ENCODE measurements at places on chromosomes 7 and 10.
A peak's percentile ranks its signal among the peaks of the same experiment; 100 is the strongest.

DNA sequence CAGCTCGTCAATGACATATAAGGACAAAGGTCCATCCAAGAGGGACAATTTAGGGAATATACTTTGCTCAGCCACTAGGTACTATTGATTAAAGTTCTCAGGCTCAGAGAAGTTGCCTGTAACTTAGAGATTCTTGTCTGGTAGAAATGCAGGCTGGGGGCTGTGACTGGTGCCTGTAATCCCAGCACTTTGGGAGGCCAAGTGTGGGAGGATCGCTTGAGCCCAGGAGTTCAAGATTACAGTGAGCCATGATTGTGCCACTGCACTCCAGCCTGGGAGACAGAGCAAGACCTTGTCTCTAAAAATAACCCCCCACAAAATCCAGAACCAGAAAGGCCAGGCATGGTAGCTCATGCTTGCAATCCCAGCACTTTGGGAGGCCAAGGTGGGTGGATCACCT is 36.2 kb upstream of the ACTR3B start:
- no peak for DNase-seq

- DNase-seq = no peak
Observed at GRCh38 chr7:41002741-41003610, 699.9 kb downstream of the INHBA start.

GRCh38 chr10:82529062-82529461 is 654.1 kb downstream of the NRG3 start:
- no peak for DNase-seq

GRCh38 chr7:99409192-99409572 is 413 bp downstream of the BUD31 start:
- no peak for DNase-seq

- no peak for DNase-seq
Observed at GRCh38 chr7:24025094-24025493, 258.9 kb upstream of the NPY start.

DNA sequence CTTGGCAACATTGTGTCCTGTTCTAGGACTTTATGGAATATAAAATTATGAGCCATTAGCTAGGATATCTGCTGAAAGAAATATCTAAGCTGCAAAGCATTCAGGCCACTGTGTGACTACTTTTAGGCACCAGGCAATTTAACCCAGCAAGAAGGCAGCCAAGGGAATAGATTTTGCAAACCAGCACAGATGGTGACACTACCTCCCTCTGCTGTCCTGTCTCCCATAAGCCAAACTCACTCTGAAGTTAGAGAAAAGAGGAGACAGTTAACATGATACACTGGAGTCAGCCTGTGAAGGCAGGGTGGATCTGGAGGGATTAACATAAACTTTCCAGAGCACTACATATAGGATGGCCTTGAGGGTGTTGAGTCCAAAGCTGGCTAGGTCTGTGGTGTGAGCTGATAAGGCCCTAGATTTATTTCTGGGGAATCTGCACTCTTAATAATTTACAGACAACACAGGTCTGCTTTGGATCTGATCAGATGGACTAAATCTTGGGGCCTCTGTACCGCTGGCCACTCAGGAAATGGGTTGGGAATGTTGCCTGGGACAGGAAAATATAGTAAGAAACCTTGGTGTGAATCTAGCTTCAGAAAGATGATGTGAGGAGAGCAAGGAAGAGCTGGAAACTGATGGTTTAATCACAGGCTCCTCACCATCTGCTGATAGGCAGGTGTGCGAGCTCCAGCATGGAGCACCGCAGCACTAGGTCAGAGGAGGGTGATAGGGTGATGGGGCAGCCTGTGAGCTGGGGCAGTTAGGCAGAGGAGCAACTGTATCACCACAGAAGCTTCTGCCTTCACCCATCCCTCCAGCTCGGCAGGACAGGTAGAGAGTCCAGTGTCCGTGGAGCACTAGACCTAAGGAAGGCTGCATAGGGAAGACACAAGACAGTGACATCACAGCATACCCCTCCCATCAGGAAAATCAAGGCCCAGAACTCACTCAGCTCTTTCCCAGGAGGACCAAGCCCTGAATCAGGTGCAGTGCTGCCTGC is 229.9 kb upstream of the PRSS1 start:
- DNase-seq = no peak

GRCh38 chr10:15869935-15870334 is 9.6 kb upstream of the MINDY3 start:
- DNase-seq = no peak

GRCh38 chr7:131231381-131232220 is 96.1 kb upstream of the MKLN1 start:
- DNase-seq = peak; percentile 58

DNA sequence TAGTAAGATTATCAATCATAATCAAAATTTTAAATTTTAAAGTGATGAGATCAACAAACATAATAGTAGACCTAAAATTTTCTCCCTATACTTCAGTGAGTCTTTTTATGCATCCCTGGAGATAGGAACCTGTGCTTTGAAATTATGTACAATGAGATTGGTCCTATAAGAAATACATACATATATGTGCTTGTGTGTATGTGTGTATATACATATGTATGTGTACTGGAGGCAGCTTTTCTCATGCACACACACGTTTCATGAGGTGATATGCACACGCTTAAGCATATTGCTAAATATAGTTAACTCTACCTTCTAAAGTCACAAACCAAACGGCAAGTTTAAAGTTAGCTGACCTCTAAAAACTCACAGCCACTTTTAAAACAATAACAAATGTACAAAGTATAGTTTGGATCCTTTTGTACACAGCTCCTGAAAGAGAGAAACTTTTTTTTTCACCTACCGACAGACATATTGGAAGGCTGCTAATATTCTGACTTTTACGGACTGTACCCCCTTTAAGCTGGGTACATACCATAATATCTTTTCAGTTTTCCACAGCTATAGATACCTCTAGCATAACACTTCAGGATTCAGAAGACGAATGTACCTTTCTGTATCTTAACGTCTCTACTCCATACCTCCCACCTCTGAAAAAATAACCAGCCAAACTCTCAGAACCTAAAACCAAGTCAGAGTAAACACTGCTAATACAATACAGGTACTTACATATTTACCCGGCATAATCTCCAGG is 3.3 kb downstream of the ITGB1 start:
- DNase-seq = no peak

DNA sequence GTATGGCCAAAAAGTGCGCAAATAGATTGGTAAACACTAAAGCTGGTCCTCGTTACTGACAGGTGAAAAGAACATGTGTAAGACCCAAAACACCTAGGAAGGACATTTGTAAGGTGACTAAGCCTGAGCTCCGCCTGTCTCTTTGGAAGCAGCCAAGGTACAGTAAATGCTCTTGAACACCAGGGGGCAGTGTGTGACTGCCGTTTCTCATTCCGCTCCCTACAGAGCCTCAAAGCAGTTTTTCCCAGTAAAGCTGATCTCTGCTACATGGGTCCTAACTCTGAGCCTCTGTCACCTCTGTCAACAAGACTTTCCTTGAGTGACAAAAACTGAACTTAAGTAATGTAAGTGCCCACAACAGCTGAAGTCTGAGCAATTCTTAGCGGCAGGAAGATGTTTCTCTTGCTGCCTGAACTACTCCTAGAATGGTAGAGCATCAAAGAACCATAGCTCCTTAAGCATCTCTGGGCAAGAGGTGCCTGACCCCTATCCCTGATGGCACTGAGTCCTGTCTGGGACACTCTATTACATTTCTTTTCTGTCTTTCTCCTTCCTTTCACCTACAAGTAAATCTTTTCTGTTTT is 238.0 kb upstream of the INHBA start:
- peak; percentile 32 for DNase-seq

- no peak for DNase-seq
Observed at GRCh38 chr10:118395947-118396346, 53.8 kb upstream of the FAM204A start.

- DNase-seq = no peak
Observed at GRCh38 chr10:31958856-31959255, 30.2 kb upstream of the ARHGAP12 start.

DNA sequence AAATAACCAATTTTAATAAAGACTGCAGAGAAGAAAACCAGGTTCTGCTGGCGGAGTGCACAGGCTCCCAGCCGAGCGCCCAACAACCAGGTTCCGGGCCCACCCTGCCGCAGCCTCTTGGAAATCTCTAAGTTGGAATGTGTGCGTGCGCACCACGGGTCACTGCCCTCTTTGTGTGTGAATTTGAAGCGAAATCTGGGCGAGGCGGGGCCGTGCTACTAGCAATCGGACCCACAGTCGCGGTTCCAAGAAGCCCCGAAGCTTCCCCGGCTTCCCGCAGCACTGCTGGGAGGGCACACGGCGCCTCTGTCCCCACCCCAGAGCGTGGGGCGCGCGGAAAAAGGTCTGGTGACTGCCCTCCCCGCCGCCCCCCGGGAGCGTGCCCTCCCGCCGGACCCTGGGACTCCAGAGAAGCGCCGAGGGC is 666 bp upstream of the MAP3K8 start:
- DNase-seq = peak; percentile 35

- DNase-seq = no peak
Observed at GRCh38 chr7:19408706-19409220, 263.5 kb upstream of the FERD3L start.

GRCh38 chr10:58217612-58218011 is 50.1 kb downstream of the IPMK start:
- DNase-seq = no peak

- no peak for DNase-seq
Observed at GRCh38 chr7:105502173-105502572, 19.9 kb downstream of the PUS7 start.

DNA sequence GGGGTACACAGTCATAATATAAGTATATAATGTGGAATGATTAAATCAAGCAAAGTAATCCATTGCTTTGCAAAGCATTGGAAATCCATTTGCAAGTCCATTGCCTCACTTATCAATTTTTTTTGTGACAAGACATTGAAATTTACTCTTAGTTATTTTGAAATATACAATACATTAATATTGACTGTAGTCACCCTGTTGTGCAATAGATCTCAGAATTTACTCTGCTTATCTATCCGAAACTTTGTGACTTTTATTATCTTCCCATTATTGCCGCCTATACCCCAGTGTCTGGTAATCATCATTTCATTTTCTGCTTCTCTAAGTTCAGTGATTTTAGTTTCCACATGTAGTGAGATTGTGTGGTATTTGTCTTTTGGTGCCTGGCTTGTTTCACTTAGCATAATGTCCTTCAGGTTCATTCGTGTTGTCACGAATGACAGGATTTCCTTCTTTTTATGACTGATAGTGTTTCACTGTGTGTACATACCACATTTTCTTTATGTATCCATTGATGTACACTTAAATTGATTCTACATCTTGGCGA is 5.8 kb downstream of the MALRD1 start:
- no peak for DNase-seq

DNA sequence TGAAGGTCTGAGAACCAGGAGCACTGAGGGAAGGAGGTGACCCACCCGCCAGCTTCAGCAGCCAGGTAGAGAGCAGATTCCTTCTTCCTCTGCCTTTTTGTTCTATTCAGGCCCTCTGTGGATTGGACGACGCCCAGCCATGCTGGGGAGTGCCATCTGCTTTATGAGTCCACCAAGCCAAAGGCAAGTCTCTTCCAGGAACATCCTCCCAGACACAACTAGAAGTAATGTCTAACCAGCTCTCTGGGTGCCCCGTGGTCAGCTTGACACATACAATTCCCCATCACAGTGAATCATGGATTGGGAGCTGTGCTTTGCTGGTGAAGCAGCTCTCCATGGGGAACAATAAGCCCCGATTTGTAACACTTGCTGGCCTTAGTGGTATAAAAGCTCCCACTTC is 125.2 kb downstream of the CCDC3 start:
- no peak for DNase-seq

DNA sequence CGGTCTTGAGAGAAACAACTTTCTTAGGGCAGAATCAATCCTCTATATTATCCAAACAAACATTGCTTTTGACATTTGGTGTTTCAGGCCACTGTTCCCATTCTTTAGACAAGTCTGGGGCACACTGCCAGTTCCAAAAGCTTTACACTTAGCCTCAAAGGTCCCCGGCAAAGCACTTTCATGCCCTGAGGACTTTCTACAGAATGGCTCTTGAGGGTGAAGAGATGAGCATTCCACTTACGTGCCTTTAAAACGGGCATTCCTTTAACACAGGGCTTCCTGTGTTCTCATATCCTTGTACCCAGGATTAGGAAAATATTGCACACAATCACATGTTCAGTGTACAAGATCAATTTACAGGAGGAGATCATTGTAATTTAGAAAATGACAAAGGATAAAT is 13.1 kb upstream of the TMEM213 start:
- no peak for DNase-seq

DNA sequence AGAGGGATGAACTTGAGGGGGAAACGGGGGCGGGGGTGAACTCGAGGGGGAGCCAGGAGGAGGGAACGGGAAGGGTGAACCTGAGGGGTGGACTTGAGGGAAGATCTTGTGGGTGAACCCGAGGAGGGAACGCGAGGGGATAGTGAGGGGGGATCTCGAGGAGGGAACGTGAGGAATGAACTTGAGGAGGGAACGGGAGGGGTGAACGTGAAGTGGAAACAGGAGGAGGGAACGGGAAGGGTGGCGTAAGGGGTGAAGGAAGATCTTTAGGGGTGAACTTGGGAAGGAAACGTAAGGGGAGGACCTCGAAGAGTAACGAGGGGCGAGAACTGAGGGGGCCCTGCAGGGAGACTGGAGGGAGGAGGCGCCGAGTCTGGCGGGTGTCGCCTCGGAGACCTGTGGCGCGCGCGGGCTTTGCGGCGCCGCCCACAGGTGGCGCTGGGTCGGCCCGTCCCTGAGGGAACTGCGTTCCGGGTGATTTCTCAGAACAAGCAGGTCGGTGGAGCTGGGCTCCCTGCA is 651 bp downstream of the MYO3A start:
- no peak for DNase-seq

DNA sequence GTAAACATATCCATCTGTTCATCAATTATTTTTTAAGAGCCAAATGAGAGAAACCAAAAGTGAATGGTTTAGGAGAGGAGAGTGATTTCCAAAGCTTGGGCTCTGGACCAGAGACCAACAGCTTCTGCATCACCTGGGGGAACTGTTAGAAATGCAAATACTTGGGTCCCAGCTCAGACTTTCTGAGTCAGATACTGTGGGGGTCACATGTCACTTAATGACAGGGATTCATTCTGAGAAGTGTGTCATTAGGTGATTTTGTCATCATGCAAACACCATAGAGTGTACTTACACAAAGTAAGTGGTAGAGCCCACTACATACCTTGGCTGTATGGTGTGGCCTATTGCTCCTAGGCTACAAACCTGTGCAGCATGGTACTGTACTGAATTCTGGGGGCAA is 128.5 kb upstream of the PRR15 start:
- no peak for DNase-seq

GRCh38 chr10:62454687-62455397 is 80.7 kb downstream of the ZNF365 start:
- DNase-seq = no peak

- no peak for DNase-seq
Observed at GRCh38 chr7:75885036-75885435, 6.2 kb downstream of the RHBDD2 start.
